GM18507 (cell line): ENCODE measurements at places on chromosomes 12 and 14.

DNA sequence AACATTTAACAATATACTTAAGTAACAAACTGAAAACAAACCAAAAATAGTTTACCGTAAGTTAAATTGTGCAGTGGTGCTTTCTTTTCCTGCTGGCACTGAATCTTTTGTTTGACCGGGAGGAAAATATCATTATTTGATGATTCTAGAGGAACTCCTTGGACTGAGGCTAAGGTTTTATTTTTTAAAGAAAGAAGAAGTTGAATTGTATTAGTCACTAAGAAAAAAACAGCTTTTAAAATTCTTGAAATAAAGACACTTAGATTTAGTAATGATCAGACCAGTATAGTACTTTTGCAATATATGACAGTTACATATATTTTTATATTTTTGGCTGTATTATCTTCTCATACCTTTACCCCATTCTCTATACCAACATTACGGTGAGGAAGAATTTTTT, 10.3 kb downstream of the MIS18BP1 start:
- no peak for DNase-seq

DNA sequence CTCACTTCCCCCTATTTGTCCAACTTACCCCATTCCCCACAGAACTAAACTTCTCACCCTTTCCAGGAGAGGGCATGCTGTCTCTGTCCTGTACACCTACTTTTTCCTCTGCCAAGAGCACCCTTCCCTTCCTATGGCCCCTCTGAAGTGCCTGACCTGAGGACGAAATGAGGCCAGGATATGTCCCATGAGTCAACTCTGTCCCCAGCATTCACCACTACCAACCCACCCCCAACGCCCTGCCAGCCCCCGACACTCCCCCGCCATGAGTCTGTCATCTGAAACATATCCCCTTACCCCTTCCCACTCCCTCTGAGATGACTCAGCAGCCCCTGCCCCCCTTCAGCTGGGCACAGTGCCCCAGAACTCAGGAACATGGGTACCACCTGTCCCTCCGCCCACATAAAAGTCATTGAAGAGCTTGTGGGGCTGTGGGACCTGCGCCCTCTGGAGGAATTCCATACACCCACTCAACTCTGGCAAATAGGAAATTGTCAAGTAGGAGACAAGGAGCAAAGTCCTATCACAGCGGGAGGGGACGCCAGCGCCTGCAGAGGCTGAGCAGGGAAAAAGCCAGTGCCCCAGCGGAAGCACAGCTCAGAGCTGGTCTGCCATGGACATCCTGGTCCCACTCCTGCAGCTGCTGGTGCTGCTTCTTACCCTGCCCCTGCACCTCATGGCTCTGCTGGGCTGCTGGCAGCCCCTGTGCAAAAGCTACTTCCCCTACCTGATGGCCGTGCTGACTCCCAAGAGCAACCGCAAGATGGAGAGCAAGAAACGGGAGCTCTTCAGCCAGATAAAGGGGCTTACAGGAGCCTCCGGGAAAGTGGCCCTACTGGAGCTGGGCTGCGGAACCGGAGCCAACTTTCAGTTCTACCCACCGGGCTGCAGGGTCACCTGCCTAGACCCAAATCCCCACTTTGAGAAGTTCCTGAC, 26.3 kb downstream of the ITGA7 start:
- no peak for DNase-seq

DNA sequence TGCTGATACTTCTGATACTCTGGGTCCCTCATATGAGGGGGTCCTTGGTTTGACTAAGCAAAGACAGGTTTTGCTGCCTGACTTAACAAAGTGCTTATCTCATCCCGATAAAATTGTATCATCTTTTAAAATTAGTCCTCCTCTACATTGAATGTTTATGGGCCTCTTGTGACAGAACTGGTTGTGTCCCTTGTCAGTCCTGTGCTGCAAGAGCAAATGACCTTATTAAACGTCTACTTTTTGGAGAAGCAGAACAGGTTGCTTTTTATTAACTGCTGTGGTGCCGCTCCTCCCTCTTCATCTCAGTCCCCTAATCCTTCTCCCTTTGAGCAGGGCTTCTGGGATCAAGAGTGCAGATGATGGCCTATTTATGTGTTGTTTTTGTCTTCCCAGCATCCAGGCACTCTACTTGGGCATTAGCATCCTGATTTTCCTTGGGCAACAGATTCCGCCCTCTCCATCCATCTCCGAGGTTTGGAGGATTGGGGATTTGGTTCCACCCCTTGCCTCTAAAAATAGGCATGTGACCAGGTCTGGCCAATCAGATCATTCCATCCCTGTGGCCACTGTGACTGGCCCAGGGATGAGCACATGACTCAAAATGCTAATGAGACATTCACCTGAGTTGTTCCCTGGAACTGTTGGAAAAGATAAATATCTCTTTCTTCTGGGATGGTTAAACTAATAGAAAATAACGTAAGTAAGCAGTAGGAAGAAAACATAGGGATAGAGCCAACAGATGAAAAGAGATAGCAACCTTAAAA, 2.9 kb upstream of the DENR start:
- DNase-seq, result no peak

GRCh38 chr12:87491089-87491488, 538.1 kb downstream of the C12orf50 start:
- DNase-seq, result no peak

DNA sequence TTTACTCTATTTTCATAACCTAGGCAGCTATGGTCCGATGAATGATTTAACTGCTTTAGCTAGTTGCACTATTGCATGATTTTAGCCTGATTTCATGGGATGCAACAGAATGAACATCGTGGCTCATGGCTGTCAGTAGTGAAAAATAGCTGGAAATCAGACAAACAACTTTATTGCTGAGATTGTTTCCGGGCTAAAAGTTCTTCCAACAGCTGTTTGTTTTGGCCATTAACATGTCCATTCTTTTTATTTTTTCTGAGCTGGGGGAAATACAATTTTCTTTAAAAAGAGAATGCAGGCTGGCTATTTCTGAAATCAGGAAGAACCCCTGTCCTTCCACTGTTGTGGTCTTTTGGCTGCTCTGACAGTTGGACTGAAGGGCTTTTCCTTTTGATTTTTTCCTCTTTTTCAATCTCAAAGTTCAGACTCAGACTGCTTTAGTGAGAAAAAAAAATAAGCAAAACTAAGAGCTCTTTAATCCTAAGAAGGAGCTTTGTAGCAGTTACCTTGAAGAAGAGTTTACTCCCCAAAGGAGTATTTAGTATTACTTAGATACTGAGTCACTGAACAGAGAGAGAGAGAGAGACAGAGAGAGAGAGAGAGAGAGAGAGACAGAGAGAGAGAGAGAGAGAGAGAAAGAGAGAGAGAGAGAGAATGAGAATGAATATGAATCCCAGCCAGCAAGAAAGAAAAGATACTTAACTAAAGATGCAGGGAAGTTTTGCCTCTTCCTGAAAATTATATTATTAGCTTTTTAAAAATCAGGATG, at the start of gene NAV3:
Gene NAV3 (plus strand): TSS at position 312 of the 769 bp plus-strand sequence. CDS start 568 bp downstream, outside the sequence.
- no peak for DNase-seq

DNA sequence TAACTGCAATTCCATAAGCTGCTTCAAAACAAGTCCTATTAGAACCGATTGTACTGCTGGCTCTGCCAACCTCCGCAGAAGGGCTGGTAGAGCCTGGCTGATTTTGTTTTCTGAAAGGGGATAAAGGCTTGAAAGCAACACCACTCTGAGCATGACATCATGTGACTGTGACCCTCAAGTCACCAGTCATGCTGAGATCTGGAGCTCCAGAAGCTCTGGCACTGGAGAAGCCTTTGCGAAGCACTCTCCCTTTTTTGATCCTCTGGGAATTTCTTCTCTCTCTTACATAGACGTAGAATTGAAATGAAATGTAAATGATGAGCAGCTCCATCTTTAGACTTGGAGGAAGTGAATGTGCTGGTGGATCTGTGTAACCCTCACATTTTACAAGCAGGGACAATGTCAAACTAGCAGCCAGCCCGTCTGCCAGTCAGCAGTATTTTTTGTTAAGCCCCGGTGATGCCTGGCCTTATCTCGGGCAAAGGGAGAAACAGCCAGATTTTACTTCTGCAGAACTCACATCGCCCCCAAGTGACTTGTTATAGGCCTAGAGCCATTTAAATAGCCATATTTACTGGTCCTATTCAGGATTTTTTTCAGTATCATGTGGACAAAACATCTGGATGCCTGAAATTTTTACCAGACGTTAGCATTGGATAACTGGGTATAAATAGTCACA, 112.1 kb upstream of the NPAS3 start:
- DNase-seq, result no peak

- DNase-seq, result no peak
Observed at GRCh38 chr14:94390372-94391086, 2.1 kb upstream of the SERPINA1 start.
